ENCODE measurements at places on chromosomes 11 and 22.

GRCh38 chr11:120842195-120842594 lies 181.7 kb upstream of the TBCEL start:
- DNase-seq: no peak

DNA sequence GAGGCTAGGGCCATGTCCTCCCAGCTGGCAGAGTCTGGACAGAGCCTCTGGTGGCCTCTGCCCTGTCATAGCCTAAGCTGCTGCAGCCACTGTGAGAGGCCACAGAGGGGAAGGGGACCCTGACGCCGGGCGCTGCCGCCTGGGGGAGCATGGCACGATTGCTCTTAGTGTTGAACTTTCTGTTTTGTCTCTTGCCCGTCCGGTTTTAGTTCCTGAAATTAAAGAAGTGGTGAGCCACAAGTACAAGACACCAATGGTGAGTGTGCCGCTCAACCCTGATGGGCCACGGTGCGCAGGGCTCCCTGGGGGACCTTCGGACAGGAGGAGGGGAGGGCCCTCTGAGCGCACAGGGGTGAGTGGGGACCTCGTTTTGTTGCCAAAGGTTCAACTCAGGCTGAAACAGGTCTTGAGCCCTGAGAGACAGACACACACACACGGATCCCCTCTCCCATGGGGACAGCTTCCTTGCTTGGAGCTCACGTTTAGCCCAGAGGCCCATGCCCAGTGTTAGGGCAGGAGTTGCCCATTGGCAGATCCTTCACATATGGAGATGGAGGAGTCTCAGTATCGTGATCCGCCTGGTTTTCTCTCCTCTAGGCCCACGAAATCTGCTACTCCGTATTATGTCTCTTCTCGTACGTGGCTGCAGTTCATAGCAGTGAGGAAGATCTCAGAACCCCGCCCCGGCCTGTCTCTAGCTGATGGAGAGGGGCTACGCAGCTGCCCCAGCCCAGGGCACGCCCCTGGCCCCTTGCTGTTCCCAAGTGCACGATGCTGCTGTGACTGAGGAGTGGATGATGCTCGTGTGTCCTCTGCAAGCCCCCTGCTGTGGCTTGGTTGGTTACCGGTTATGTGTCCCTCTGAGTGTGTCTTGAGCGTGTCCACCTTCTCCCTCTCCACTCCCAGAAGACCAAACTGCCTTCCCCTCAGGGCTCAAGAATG lies 23.8 kb downstream of the MYBPC3 start:
- no peak for DNase-seq

GRCh38 chr11:119580081-119580480 lies 148.9 kb downstream of the NECTIN1 start:
- DNase-seq: no peak

DNA sequence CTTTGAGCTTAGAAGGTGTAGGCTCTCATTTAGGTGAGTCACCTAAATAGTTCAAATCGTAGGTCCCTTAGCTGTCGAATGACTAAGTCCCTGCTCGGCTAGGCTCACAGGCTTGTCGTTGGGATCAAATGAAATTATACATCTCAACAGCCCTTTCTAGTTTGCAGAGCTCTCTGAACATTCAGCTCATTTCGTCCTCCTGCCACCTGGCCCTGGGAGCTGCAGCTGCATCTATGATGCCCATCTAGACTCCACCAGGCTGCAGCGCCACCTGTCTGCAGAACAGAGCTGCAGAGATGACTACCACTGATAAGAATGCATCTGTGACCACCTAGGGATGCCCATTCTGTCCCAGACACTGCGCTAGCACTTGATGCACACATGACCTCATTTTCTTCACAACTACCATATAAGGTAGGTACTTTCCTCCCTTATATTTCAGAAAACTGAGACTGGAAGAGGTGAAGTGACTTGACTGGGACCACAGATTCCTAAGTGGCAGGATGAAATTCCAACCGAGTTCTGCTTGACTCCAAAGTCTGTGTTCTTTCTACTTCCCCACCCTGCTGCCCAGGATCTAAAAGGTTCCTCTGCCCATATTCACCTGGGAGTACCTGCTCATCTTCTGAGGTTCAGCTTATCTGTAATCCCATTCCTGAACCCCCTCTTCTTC lies 141.1 kb upstream of the NARS2 start:
- DNase-seq: peak; percentile 54

DNA sequence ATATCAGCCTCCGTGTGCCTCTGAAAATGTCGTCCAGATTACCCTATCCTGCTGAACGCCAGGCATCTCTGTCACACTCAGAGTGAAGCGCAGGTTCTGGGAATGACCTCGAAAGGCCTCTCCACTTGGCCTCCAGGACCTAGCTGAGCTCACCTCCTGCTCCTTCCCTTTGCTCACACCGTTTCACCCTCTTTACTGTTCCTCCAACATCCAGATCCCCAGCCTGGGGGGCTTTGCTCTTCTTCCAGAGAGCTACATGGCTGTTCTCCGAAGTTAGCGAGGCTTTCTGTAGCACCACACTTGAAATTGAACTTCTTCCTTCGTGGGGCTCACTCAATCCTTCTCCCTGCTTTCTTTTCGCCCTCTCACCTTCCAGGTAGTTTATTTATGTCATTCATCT lies 27.9 kb downstream of the GLB1L2 start:
- no peak for DNase-seq

GRCh38 chr11:85626496-85626895 lies 648 bp downstream of the DLG2 start:
- DNase-seq: no peak

- no peak for DNase-seq
These were observed 41.4 kb upstream of the ST14 start for GRCh38 chr11:130118165-130118564.

Measured in dermis blood vessel endothelial cell (primary cell).